ENCODE measurements at places on chromosomes 7 and 10.

DNA sequence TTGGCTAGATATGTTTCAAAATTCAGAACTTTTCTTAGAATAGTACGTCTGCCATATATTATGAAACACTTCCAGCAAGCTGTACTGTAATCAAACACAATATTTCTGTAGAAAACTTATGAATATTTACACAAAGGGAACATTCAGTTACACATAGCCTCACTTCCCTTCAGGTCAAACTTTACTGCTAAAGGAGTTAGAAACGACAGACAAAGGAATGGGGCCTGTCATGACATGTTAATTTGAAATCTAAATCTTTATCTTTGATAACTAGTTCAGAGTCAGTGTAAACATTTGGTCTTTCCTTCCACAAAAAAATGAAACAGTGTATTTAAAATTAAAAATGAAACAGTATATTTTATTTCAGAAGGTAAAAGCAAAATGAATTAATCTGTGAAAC is 1.0 kb upstream of the CROT start:
- no peak for DNase-seq

DNA sequence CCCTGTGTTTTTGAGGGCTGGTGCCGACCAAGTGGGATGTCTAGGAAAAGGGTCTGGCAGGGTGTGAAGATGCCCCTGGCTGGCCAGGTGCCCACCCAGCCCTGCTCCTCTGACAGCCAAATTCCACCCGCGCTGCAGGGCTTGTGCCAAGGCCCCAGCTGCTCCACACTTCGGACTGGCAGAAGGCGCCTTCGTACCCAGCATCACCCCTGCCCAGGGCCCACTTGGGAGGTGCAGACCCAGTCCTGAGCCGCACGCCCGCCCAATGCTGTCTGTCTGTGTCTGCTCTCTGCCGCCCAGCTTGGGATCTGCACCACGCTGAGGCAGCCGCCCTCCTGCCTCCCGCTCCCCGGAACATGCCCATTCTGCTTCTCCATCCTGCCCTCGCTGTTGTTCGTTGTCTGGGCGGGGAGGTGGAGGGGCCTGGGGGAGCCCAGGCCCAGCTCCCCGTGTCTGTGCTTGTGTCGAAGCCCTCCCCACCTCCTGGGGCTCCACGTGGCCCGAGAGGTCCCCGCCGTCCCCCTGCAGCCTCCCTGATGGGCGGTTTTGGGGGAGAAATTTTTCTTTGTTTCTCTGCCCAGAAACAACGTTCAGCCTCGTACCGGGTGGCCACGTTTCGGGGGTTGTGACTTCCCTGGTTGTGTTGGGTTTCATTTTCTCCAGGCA is 36.9 kb upstream of the PPIF start:
- DNase-seq: no peak

- no peak for DNase-seq
These were observed 28.8 kb downstream of the ENO4 start for GRCh38 chr10:116878123-116878522.

DNA sequence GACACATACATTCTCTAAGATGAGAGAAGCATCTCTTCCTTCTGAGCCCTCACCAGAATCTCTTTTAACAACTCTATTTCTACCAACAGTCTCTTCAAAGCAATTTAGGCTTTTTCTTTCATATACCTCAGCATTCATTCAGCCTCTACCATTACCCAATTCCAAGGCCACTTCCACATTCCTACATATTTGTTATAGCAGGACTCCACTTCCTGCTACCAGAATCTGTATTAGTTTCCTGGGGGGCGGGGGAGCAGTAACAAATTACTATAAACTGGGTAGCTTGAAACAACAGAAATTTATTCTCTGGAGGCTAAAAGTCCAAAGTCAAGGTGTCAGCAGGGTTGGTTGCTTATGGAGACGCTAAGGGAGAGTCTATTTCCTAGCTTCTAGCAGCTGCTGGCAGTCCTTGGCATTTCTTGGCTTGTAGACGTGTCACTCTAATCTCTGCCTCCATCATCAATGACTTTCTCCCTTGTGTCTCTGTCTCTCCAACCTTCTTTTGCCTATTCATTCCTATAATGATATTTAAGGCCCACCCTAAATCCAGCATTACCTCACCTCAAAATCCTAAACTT is 7.4 kb downstream of the PRPS1L1 start:
- no peak for DNase-seq

- DNase-seq: no peak
These were observed 11.7 kb upstream of the MTERF1 start for GRCh38 chr7:91892099-91892705.

Measured in CD4-positive, alpha-beta T cell treated with Interleukin-4 for 4 hours (primary cell).